Spleen (tissue), 13 donors: ENCODE measurements at places on chromosomes 3 and 15. TPM values are rescaled to one million over a fixed set of nuclear protein-coding genes. Genes with fewer than 3 reads are reported as not detected.

TRIM42 gene
- total RNA-seq, result not detected

SLC22A14 gene
- total RNA-seq, result not detected

CCDC39 gene
- total RNA-seq, result not detected

GOLGA6B gene
- not detected for total RNA-seq

WDR53 gene
- 13.0 TPM for total RNA-seq
